ENCODE measurements at places on chromosomes 2 and 18.
A peak's percentile ranks its signal among the peaks of the same experiment; 100 is the strongest.

DNA sequence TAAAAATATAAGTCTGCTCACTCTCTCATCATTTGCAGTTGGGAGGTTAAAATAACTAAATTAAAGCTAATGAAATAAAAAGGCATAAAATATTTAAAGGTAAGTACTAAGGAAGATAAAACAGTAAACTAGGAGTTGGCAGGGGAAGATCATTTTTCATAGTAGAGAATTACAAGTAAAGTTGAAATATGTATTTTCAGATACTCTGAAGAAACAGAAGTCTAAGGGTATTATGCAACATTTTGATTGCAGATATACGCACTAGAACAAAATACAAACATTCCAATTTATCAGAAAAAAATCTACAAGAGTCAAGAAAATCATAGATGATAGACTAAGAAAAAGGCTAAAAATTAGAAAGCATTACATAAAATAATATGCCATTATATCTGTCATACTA lies 167.6 kb upstream of the CTAGE1 start:
- no peak for DNase-seq

GRCh38 chr2:203579730-203580129 lies 44.6 kb upstream of the RAPH1 start:
- DNase-seq, result no peak

DNA sequence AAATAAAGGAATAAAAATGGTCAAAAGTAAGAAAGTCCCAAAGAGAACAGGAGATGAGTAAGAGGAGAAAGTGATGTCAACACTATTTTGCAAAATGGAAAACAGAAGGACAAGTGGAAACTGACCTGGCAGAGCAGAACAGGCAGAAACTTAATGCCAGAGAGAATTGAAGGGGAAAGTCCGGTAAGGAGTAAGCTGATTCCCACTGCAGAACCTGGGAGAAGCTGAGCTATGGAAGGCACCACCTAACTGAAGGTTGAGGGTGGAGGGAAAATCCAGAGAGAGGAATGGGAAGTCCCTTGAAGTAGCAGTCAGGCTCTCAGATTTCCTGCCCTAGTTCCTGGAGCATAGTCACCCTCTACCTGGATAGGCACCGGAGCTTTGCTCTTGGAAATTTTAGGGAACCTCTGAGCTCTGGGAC lies 59.8 kb downstream of the MOGAT1 start:
- DNase-seq, result no peak

DNA sequence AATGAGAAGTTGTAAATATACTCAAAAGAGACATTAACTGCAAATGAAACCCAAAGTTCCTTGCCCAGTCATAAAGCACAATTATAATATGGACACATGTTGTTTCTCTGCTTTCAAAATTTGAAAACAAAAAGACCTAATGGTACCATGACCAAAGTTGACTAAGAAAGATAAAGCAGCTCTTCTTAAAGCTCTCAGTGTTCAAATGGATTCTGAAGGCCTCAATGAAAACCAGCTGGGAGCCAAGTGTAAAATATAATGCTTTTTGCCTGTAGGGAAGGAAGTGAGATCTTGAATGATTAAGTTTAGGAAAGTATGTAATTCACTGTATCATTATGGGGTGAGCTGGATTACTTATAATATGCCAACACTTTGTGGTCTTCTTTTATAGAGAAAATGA lies 178.6 kb downstream of the SATB2 start:
- no peak for DNase-seq

- DNase-seq, result no peak
These were observed 29.3 kb upstream of the MEX3C start for GRCh38 chr18:51226587-51227350.

- DNase-seq, result no peak
These were observed 436.6 kb downstream of the LRATD1 start for GRCh38 chr2:15069149-15069548.

GRCh38 chr2:88880441-88880953 lies 189.0 kb downstream of the RPIA start:
- peak; percentile 48 for DNase-seq

- no peak for DNase-seq
These were observed 1168.2 kb upstream of the ZEB2 start for GRCh38 chr2:145688156-145688555.

DNA sequence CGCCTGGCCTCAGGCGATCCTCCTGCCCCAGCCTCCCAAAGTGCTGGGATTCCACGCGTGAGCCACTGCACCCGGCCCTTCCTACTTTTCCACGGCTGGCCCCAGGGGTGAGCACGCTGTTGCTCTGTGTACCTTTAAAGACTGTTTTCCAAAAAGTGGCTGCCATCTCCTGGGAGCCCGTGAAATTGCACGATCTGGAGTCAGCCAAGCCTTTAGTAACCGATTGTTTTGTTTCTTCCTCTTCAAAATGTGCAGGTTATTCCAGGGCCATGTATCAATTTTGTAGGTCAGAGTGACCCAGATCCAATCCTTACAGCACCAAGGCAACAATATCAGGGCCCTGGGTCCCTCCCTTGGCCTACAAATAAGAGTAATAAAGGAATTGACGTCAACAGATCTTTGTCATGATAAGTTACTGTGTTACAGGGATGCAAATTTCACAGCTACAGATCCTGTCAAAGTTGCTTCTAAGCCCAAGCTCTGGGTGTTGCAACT lies 135.6 kb upstream of the ZNF236 start:
- peak; percentile 30 for DNase-seq

DNA sequence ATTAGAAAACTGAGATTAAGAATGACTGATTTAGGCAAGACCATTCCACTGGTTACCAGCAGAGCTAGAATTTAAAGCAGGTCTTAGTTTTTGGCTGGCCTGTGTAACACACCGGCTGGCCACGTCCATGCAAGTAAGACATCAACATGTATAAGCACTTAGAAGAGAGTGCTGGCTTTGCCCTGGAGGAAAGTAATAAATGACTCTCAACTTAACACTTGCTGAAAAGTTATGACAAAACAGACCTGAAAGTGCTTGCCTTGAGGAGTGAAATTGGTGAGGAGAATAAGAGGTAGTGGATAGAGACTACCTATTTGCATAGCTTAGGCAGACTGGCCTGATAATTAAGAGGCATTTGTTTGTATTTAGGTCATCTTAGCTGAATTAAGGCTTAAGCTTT lies 165.7 kb upstream of the KCNJ3 start:
- no peak for DNase-seq

DNA sequence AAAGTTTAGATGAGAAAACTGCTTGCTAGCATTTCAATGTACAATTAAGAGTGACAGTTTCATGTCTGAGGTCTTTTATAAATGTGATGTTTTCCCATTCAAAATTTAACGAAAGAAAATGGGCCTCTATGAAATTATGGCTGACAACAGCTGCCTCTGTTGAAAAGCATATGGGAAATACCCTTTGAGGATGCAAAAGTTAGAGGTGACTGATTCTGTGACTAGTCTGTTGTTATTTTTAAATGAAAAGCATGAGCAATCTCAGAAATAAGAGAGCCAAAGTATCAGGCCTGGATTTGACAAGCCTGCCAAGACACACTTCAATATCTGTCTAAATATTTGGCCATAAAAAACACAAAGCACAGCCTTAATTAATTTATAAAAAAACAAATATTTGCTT lies 580.8 kb downstream of the ERBB4 start:
- DNase-seq, result no peak

Data from CD4-positive, alpha-beta T cell treated with Interleukin-12 subunit alpha and Interleukin-12 subunit beta, for 1 hour (primary cell).